ENCODE measurements at places on chromosomes 12 and 14. TPM values are rescaled to one million over a fixed set of nuclear protein-coding genes. Genes with fewer than 3 reads are reported as not detected.

Gene DHH
- 0.08 TPM for polyA plus RNA-seq

Gene BORCS5
- 4.3 TPM for polyA plus RNA-seq

Gene C1R
- polyA plus RNA-seq = 58.4 TPM

- no peak for DNase-seq
Observed at GRCh38 chr12:18443768-18444437, 182.6 kb downstream of the PIK3C2G start.

Gene C12orf54
- polyA plus RNA-seq = not detected

Gene AMIGO2
- polyA plus RNA-seq = 0.64 TPM

GRCh38 chr12:25705261-25705660, 152.2 kb upstream of the LMNTD1 start:
- no peak for DNase-seq

DNA sequence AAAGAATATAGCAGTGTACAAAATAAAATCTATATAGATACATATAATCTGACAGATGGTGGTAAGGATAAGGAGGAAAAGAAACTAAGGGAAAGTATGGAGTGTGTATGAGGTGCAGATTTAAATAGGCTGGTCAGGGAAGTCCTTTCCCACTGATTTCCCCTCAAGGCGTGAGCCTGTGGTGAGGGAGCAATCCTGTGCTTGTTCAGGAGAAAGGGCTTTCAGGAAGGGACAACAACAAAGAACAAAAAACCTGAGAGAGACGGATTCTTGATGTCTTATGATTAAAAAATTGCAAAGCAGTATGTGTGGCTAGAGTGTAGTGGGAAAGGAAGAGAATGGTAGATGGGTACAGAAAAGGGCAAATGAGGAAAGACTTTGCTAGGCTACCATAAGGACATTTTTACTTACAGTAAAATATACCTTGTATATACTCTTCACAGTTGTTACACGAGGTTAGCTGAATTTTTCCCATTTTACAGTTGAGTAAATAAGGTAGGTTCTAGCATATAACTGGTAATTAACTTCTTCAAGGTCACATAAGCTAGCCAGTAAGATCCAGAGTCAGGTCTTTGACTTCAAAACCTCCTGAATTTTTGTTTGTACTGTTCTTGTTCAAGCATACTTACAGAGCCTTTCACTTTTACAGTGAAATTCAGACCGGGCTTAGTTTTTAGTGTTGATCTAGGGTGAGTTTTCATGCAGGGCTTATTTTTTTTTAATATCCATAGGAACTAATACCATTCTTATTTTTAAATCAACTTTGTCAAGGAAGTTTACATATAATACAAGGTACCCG, 15.6 kb downstream of the CNOT2 start:
- DNase-seq = no peak

DNA sequence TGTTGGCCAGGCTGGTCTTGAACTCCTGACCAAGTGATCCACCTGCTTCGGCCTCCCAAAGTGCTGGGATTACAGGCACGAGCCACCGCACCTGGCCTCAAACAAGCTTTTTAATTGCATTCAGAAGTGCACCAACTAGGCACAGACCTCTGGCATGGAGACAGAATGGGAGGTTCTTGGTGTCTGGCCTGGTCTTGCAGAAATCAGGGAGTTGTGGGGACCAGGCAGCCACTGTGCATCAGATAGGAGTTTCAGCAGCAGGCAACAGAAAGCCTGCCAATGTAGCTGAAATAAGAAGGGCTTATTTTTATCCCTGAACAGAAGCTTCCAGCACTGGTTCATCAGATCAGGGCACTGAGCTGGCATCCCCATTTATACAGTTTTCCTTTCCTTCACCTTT, 22.2 kb upstream of the TCL1B start:
- no peak for DNase-seq

DNA sequence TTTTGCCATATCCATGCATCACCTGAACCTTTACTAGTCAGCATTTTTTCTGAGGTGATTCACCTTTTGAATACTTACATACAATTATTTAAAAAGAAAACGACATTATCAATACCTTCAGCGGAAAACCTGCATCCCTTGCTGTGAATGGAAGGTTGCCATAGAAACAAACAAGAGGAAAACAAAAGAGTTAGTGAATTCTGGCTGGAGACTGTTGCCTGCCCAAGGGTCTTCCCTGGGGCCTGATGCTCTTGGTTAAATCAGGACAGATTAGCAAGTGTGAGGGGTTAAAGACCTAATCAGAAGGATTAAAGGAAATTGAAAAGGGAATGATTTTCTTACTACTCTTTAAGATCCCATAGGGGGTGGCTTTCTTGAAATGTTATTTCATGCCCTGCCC, 96.0 kb upstream of the WSCD2 start:
- DNase-seq = no peak

DNA sequence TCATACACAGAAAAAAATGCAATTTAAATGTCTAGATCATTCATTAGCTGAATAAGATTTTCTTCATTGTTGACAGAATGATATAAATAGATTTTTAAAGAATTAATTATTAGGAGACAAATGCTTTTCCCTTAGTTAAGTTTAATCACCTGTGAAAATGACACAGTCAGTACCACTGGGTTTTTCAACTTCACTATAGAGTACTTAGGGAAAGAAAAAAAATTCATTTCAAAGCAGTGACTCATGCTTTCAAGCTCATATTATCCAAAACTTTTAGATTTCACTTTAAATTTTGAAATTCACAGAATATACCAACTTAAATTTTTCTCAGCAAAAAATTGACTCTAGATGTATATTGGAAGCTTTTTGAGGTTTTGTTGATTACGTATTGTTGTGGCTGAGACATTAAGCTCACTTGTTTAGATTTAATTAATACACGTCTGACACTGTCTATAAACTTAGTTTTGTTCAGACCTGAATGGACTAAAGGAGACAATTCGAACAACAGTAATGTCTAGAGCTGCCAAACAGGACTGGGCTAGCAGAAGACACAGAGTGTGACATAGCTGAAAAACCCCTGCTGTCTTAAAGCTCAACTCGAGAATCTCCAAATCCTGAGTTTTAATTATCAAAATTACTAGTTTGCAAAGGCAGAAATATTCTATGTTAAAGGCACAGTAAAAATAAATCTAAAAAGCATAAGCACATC, 1.6 kb downstream of the MGAT4C start:
- no peak for DNase-seq

GRCh38 chr12:4356041-4356327, 23.5 kb downstream of the FGF23 start:
- peak; percentile 55 for DNase-seq

DNA sequence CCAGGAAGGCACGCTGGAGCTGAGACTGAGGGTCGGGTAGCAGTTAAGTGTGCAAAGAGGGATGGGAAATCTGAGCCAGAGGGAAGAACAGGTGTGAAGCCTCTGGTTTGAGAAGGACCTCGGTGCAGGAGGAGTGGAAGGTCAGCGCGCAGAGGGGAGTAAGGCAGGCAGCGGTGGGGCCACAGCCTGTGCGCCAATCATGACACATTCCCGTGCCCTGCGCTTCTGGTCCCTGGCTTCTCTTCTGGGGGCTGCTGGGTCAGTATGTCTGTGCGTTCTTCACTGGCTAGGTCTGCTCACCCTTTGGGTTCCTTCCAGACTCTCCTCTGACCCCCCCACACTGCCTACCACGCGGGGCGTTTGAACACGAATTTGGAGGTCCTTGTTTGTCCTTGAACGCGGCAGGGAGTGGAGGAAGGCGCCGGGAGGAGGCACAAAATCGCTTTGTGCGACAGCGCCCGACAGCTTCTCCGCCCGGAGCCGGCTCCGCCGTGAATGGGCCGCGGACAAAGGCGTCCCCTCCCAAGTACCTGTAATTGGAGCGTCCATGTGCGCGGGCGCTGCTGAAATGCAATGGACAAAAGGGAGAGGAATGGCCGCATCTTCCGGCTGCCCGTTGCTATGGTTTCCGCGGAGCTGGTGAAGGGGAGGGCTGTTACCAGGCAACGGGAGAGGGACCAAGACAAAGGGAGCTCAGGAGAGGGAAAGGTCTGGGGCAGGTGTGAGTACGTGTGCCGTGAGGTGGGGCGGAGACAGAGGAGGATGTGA, 207.2 kb upstream of the SRRM4 start:
- DNase-seq = no peak

Gene CRY1
- polyA plus RNA-seq = 9.3 TPM

GRCh38 chr12:27585739-27586265, 61.8 kb downstream of the PPFIBP1 start:
- DNase-seq = no peak

- no peak for DNase-seq
Observed at GRCh38 chr12:55246159-55246558, 1.8 kb downstream of the OR6C74 start.

- no peak for DNase-seq
Observed at GRCh38 chr12:89339526-89339925, 12.8 kb downstream of the DUSP6 start.

DNA sequence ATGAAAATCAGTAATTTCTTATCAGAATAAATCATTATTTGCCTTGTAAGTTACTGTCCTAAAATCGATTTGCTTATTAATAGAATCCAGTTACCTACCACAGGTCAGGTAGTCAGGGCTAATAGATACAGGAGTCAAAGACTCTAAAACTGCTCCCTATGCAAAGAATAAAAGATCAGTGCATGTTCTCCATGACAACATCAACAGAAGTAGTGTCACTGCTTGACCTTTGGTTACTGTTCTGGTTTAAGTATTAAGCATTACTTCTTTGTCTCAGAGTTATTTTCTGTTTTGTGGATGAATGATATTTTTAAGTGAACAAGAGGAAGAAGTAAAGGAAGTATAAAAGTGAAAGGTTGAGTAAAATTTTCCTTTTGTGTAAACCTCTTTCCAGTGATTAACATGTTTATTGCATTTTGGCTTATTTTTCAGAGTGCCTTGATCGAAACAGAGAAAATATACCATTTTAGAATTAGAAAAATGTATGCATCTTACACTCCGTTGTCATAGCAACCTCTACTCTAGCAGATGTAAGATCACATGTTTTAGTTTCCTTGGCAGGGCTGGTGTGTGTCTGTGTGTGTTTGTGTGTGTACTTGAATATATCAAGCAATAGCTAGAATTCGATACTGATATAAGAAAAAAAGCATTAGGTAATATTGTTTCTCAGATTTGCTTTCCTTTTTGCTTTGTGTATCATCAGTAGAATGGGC, 44.7 kb downstream of the ABCD2 start:
- DNase-seq = no peak

Data from psoas muscle (tissue), 8 donors.